Activated CD8-positive, alpha-beta T cell treated with anti-CD3 and anti-CD28 coated beads, Interleukin-2, amount 10 ng/mL, durations not matched to agents 7 days and 5 days (primary cell): ENCODE measurements at places on chromosomes 11 and 22. TPM values are rescaled to one million over a fixed set of nuclear protein-coding genes. Genes with fewer than 3 reads are reported as not detected.
A peak's percentile ranks its signal among the peaks of the same experiment; 100 is the strongest.

GRCh38 chr11:126561327-126561893 is 205.9 kb downstream of the ST3GAL4 start:
- H3K27me3 ChIP-seq = no peaks in the 10 kb centered on the region
- no peaks in the 10 kb centered on the region for H3K4me1 ChIP-seq
- H3K27ac ChIP-seq = no peak overlapping the region

- H3K4me1 ChIP-seq = no peaks in the 10 kb centered on the region
- peaks cover 2% of the 10 kb centered on the region for H3K27me3 ChIP-seq
- H3K4me3 ChIP-seq = no peak overlapping the region
- DNase-seq = no peak
- H3K36me3 ChIP-seq = no peaks in the 10 kb centered on the region
- H3K27ac ChIP-seq = no peak overlapping the region
Measured at GRCh38 chr11:57978686-57979531, 44.8 kb upstream of the OR9Q1 start.

DNA sequence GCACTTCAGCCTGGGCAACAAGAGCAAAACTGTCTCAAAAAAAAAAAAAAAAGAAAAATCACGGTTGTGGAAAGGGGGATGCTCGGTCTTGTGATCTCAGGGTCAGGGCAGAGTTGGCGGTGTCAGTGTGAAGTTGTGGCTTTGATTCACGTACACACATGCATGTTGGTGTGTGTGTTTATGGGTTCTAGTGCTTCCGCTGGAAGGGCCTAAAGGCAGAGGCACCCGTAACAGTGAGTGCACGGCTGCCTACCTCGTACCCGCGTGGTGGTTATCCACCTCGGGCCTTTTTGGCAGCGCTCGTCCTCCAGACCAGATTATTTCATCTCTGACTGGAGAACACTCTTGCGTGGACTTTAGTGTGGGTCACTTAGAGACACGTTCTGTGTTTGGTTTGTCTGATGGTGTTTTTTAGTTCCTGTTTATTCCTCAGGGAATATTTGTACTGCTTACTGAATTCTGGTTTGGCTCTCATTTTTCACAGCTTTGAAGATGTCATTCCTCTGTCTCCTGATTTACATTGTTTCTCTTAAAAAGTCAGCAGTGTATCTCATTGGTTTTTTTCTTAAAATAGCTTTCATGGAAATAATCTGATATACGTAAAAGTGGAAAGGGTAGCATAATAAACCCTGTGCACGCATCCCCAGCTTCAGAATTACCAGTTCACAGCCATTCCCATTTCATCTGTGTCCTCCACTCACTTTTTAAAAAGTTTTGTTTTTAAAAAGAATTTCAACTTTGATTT is 15.6 kb downstream of the ZBED4 start:
- no peak for DNase-seq
- peaks cover 51% of the 10 kb centered on the region for H3K4me1 ChIP-seq
- peak overlapping the region; percentile 4 for H3K27ac ChIP-seq
- H3K4me3 ChIP-seq = no peak overlapping the region

DNA sequence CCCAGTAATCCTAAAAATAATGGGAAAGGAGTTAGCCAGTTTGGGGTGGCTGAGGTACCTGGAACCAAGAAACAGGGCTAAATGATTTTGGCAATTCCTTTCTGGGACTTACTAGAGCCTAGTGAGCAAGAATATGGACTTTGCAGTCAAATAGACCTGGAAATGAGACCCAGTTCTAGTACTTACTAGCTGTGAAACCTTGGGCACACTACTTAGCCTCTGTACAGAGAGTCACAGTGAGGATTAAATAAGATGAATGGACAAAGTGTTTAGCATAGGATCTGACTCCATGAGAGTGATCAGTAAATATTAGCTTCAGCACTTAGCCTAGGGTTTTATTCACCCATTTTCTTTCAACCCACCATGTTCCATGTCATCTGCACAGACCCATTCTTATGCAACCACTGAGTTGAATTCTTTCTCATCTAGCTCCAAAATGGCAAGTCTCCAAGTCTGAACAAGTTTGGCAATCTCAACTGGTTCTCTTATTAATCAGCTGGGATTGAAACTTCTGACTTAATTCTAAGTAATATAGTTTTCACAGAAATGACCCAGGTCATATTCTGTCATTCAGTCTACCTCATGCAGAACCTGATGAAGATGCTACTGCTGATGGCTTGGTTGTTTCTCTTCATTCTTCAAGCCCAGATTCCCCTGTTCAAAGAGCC is 15.0 kb upstream of the SORL1 start:
- H3K36me3 ChIP-seq = no peaks in the 10 kb centered on the region
- H3K27ac ChIP-seq = no peak overlapping the region
- H3K27me3 ChIP-seq = no peaks in the 10 kb centered on the region
- no peak overlapping the region for H3K4me3 ChIP-seq

DNA sequence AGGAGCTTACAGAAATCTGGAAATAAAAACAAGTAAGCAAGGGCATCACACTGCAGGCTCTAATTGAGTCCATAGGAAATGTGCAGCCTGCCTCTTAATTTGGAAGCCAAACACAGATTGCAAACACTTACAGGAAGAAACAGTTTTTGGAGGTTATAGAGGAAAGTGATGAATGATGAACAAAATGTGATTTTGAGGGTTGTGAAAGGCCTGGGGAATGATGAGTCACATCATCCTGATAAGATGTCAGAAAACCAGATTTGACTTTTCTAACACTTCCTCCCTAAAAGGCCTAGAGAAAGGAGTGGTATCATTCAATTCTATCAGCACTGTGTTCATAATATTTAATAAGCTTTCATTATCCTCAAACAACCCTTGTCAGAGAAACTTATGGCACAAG is 96.6 kb upstream of the POU2AF2 start:
- no peak overlapping the region for H3K27ac ChIP-seq
- no peaks in the 10 kb centered on the region for H3K4me1 ChIP-seq
- H3K36me3 ChIP-seq = no peaks in the 10 kb centered on the region
- H3K4me3 ChIP-seq = no peak overlapping the region

- H3K36me3 ChIP-seq = no peaks in the 10 kb centered on the region
- no peaks in the 10 kb centered on the region for H3K4me1 ChIP-seq
- H3K4me3 ChIP-seq = no peak overlapping the region
- DNase-seq = no peak
- peaks cover 10% of the 10 kb centered on the region for H3K27me3 ChIP-seq
Measured at GRCh38 chr11:70603114-70603755, 204.9 kb downstream of the CTTN start.

- no peaks in the 10 kb centered on the region for H3K36me3 ChIP-seq
- no peak for DNase-seq
- no peak overlapping the region for H3K4me3 ChIP-seq
- no peaks in the 10 kb centered on the region for H3K27me3 ChIP-seq
- H3K4me1 ChIP-seq = peaks cover 7% of the 10 kb centered on the region
Measured at GRCh38 chr11:32562839-32563599, 20.6 kb upstream of the EIF3M start.

DNA sequence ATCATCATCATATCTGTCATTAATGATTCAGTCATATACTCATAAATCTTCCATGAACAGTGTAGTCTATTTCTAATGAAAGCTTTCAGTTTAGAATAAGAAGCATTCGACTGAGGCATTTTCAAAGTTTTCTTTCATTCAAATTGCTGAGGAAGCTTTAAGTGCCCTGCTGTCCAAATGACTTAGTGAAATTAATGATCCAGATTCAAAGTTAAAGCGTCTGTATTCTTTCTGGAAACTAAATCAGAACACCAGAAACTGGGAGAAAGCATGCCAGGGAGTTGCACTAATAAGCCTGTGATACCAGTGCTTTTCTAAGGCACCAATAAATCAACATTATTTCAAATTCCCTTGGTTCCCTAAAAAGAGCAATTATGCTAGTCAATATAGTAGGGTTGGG is 367.8 kb upstream of the ANO5 start:
- H3K36me3 ChIP-seq = no peaks in the 10 kb centered on the region
- H3K4me3 ChIP-seq = no peak overlapping the region
- H3K27me3 ChIP-seq = no peaks in the 10 kb centered on the region

- H3K4me1 ChIP-seq = no peaks in the 10 kb centered on the region
- H3K27ac ChIP-seq = no peak overlapping the region
- no peaks in the 10 kb centered on the region for H3K36me3 ChIP-seq
Measured at GRCh38 chr22:27179161-27179560, 521.8 kb downstream of the MIAT start.

GRCh38 chr22:48357961-48358360 is 1469.7 kb downstream of the BRD1 start:
- no peaks in the 10 kb centered on the region for H3K27me3 ChIP-seq
- no peak for DNase-seq
- no peaks in the 10 kb centered on the region for H3K4me1 ChIP-seq

- H3K4me3 ChIP-seq = no peak overlapping the region
- no peaks in the 10 kb centered on the region for H3K4me1 ChIP-seq
- H3K27me3 ChIP-seq = peaks cover 3% of the 10 kb centered on the region
- DNase-seq = no peak
- H3K27ac ChIP-seq = no peak overlapping the region
Measured at GRCh38 chr11:71525188-71525937, 1.7 kb upstream of the KRTAP5-7 start.

The SCGB1A1 gene
- total RNA-seq = not detected

The SPTBN2 gene
- total RNA-seq = not detected

The MMP11 gene
- total RNA-seq = 0.42 TPM

The RIMBP3B gene
- 0.68 TPM for total RNA-seq

The TBX10 gene
- not detected for total RNA-seq

The NRGN gene
- total RNA-seq = 6.1 TPM

The POU2AF1 gene
- 1.7 TPM for total RNA-seq
